ENCODE measurements at places on chromosomes 12 and 14.

DNA sequence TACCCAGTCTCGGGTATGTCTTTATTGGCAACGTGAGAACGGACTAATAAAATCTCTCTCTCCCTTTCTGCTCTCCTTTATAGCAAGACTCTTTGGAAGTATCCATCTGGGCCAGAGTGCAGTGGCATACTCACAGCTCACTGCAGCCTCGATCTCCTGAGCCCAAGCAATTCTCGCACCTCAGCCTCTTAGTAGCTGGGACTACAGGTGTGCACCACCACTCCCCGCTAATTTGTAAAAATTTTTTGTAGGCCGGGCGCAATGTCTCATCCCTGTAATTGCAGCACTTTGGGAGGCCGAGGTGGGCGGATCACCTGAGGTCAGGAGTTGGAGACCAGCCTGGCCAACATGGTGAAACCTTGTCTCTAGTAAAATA is 33.2 kb upstream of the PPP2R5C start:
- DNase-seq: no peak

DNA sequence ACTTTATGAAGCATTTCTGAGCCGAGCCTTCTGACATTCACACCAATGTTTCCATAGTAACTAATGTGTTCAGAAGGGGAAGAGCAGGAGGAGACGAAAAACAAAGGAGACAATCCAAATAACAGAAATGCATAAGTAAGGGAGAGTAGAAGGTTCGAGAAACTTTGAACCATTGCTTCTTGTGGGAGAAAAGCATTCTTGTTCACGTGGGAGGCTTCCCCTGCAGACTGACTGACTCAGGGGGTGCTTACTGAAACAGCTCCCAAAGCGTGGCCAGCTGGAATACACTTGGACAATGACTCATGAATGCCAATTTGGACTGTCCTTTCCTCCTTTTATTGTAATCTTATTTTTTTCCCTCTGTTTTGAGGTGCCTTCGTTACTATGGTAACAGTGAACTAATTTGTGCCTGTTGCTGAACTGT is 73.9 kb downstream of the NEDD1 start:
- DNase-seq: no peak

DNA sequence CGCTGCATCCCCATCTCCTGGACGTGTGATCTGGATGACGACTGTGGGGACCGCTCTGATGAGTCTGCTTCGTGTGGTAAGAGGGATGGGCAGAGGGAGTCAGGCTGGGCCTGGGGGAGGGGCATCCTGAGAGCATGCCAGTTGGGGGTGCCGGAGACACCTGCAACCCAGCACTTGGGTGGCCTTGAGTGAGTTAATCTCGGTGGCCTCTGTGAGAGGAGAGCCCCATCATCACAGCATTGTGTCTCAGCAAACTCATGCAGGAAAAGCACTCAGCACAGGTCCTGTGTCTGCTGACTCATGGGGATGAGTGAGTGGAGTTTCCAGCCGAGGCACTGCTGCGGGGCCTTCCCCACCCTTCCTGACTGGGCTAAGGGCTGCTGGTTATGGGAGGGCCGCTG is 19.6 kb upstream of the LRP1-AS start:
- DNase-seq: peak; percentile 38

- no peak for DNase-seq
These were observed 27.8 kb upstream of the NEDD1 start for GRCh38 chr12:96879301-96879700.

DNA sequence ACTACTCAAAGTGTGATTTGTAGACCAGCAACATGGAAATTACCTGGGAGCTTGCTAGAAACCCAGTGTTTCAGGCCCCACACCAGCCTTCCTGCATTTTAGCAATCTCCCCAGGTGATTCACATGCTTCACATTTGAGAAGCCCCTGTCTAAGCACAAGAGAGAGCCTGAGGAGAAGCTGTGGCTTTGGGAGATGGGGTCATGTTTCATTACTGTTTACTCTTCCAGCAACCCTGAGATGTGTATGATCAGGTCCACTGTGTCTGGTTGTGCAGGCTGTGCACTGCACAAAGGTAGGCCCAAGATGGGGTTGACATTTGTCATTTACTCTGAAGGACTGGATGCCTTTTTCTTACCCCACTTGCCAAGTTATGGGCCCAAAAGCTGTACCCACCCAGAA is 190.1 kb downstream of the SLC41A2 start:
- no peak for DNase-seq

- DNase-seq: no peak
These were observed 63.3 kb upstream of the FLRT2 start for GRCh38 chr14:85466678-85467077.

GRCh38 chr14:51328064-51328771 is 88.2 kb downstream of the TMX1 start:
- no peak for DNase-seq

- peak; percentile 13 for DNase-seq
These were observed 50.8 kb downstream of the TTLL5 start for GRCh38 chr14:75711796-75712211.

- peak; percentile 23 for DNase-seq
These were observed 15.3 kb downstream of the VPS37B start for GRCh38 chr12:122880668-122881067.

DNA sequence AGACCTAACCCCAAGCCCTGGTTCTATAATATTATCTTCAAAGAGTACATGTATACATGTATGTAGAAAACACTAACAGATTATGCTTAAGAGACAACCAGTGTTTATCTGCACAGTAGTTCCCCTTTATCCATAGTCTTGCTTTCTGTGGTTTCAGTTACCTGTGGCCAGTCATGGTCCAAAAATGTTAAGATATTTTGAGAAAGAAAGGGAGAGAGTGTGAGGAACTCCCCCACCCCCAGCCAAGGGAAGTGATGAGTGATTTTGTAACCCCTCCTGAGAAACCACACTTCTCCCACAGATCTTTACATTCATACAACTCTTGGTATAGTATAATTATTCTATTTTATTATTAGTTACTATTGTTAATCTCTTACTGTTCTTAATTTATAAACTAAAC is 77.3 kb upstream of the CNTN1 start:
- DNase-seq: no peak

DNA sequence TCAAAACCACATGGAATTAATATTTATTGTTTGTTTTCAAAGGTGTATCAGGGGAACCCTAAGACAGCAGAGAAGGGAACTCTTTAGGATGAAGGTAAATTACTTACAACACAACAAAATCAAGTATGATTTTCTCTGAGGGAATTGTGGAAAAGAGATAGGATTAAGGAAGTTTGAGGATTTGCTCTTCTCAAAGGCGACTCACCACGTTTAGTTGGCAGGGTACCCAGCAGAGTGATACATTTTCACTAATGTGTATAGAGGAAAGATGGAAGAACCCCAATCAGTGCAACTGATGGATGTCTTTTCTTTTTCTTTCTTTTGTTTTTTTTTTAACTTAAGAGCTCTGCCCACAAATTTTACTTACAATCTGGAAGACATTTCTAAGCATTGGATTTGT is 499.2 kb downstream of the CCER1 start:
- no peak for DNase-seq

DNA sequence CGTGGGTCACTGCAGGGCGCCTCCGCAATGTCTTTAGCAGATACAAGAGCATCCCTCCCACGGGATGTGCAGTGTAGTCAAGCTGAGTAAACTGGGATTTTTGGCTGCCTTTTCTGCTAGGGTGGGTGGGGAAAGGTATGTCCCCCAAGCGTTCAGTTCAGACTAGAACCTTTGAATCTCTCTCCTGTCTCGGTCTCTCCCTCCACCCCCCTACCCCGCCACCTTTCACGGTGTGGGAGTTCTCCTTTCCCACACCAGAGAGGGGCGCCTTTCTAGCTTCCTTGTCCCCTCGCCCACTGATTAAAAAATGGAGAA is 525 bp upstream of the FAR2 start:
- DNase-seq: peak; percentile 20

All from trophoblast cell (in vitro differentiated cells and primary cell).